ENCODE measurements at places on chromosomes 3 and 15.

GRCh38 chr3:63492464-63492863, 160.0 kb upstream of the SNTN start:
- no peak for DNase-seq

- DNase-seq, result no peak
These were observed 60.6 kb downstream of the NR1D2 start for GRCh38 chr3:24005669-24006068.

- no peak for DNase-seq
These were observed 517.1 kb upstream of the CCDC54 start for GRCh38 chr3:106860182-106860581.

GRCh38 chr15:63920504-63921175, 86.9 kb upstream of the HERC1 start:
- DNase-seq, result no peak

DNA sequence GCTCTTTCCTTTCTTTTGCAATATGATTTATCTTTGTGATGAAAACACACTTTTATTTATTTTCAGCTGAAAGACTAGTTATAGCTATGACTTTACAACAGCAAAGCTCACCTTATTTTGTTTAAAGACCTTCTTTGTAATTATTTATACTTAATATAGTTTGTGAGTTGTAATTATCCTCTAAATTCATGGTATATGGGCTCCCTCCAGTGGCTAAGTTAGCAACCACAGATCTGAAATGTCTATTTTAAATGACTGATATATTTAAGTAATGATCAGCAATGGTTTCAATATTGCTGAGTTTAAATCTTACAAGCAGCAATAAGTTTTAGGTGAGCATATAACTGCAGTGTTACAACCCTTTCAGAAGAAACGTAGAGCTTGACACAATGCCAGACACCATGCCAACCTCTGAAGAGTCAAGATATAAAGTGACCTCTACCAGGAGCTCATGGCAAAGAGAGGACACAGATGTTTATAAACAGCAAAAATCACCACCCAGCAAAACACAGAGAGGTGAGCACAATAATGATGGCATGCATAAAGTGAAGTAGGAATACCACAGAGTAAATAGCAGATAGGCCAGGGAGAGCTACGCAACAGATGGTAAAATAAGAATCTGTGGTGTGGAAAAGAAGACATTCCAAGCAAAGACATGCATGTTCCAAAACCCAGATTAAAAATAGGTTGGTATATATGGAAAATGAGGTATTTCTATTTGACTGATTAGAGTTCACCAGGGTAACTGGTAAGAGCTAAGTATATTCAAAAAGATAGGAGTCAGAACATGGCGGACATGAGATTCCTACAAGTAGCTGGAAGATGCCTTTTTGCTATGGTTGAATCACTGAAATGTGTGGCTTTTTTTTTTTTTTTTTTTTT, 143.7 kb upstream of the ZNF385D start:
- DNase-seq, result no peak

DNA sequence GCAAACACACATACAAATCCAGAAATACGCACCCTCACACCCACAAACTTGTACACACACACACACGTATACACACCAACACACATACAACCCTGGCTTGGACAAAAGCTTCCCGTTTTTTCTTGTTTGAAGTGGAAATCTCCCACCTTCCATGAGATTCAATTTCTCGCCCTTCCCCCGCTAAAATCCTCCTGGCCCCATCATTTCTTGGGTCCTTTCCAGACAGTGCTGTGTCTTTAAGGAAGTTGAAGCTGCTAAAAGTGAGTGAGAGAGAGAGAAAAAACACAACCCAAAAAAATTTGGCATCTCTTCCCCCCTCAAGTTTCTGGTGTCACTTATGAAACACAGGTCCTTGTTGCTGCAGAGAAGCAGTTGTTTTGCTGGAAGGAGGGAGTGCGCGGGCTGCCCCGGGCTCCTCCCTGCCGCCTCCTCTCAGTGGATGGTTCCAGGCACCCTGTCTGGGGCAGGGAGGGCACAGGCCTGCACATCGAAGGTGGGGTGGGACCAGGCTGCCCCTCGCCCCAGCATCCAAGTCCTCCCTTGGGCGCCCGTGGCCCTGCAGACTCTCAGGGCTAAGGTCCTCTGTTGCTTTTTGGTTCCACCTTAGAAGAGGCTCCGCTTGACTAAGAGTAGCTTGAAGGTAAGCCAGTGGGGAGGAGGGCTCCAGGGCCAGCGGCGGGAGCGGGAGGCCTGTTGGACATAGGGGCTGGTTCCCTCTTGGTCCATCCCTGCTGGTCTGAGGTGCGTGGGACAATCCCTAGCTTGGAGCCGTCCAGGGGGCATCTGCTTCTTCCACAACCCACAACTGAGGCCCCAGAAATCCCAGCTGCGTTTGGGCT, at the start of gene ISLR:
TSS of gene ISLR (plus strand) at position 331 of the 839 bp plus-strand sequence. CDS start 1,149 bp downstream, outside the sequence.
- DNase-seq, result no peak

DNA sequence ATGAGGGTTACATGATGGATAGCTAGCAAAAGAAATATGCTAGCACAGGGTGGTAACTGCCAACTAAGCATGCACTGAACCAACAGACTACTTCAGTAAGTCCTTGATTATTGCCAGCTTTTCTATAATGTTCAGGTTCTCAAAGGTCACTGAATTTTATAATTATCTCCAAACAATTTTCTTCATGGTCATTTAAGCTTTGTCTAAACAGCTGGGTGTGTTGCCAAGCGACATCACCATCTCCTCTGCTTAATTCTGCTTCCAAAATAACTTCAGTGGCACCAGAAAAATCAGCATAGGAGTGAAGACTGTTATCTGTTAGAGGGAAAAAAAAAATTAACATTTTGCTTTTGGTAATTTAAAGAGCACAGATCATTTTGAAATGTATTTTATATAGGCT, 54.6 kb upstream of the TOP2B start:
- no peak for DNase-seq

DNA sequence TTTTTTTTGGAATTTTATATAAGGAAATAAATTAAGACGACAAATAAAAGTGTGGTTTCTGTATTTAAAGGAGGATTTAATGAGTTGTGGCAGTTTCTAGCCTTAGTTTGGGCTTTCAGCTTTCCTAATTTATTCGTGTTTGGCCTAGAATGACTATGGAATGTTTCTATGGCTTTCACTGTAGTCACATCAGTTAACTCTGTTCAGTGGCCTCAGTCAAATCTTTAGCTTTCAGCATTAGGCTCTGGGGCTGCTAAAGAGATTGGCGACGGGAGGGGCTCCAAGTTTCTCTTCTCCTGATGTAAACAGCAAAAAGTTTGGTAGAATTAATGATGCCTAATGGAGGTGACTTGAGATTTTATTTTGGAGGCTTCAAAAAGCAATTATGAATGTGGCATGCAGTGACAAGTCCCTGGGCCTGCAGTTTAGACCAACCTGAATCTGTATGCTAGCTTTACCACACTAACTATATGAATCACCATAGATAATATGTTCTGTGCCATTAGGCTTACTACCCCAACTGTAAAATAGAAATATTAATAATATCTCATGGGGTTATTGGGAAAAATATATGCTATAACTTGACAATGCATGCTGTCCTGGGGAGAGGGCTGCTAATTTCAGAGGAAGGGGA, 47.1 kb upstream of the ADGRG7 start:
- DNase-seq, result no peak

GRCh38 chr3:46853441-46854415, 9.5 kb downstream of the MYL3 start:
- no peak for DNase-seq

DNA sequence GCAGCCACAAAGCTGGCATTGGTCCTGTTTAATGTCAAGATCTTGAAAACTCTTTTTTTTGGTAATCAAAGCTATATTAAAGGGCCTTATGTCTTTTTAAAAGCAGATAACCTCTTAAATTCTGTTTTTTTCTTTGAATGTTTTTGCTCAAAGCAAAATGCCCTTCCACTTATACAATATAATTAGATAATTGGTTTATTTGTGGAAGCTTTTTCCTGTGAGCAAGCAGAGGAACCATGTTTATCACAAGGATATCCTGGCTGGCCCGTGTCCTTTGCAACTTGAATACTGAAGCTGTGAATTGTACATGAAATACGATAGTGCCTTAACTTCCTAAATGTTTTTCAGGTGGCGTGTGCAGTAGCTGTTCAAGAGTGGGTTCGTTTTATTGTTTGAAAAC, 2.6 kb downstream of the ST3GAL6 start:
- no peak for DNase-seq

DNA sequence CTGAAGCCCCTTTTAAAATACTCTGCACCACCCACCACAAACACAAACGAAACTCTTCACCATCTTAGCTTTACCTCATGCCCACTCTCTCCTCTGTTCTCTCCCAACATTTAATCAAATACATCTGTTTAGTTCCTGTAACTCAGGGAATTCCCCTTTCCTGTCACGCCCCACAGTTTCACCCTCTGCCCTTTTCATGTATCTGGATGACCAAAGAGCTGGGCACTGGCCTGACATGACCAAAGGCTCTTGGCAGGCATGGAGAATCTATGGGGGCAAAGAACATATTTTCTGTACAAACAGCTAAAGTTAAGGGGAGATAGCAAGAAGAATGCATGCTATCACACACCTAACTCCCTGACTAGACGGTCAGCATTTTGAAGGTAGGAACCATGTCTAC, 270.0 kb downstream of the TBL1XR1 start:
- DNase-seq, result no peak

DNA sequence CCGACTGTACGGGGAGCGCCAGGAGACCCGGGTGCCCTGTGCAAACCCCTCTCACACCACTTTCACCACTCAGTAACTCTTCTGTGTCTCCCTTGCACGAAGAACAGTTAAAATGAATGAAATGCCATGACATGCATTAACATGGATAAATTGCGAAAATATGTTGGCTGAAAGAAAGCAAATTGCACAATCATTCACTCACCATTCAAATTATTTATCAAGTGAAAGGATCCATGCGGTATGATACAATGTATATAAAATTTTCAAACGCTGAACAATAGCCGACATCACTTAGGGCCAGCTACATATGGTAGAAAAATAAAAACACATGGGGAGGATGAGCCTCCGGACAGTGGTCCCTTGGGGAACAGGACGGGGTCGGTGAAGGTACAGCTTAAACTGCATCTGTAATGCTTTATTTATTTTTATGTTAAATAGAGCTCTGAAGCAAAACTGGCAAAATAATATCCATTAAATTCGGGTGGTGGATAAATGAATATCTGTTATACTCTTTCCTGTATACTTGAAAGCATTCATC, 45.9 kb downstream of the SLC12A8 start:
- DNase-seq, result no peak

- no peak for DNase-seq
These were observed 763 bp upstream of the CNTN6 start for GRCh38 chr3:1092061-1092460.

DNA sequence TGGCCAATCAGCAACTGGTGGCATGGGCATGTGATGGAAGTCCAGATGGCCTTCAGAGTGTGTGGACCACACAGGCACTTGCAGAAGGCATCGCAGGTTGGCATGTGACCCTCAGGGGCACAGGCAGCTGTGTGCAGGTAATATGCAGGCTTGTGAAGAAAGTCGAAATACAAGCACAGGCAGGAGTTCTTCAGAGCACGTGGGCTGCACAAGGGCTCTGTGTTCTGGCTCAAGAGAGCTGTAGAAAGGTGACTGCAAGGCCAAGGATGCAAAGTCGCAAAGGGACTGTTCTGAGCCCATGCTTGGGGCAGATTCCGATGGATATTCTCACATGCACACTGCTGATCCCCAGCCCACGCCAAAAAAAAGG, 8.3 kb downstream of the LRRC2 start:
- DNase-seq, result no peak

DNA sequence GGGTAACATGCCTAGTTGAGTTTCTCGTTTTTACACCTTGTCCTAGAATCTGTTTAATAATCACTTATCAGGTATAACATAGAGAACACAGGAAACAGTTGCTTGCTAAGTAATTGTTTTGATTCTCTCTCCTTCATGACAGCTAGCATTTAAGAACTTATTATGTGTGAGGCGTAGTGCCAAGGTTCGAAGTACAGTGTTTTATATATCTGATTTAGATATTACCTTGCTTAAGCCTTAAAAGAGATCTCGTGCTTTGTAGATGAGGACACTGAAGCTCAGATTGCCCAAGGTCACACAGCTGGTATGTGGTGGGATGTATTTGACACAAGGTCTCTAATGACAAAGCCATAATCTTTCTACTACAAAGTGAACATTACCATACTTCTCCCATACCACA, 29.0 kb upstream of the IFT57 start:
- DNase-seq, result no peak

- DNase-seq, result no peak
These were observed 112.1 kb upstream of the MB21D2 start for GRCh38 chr3:193029800-193030199.

DNA sequence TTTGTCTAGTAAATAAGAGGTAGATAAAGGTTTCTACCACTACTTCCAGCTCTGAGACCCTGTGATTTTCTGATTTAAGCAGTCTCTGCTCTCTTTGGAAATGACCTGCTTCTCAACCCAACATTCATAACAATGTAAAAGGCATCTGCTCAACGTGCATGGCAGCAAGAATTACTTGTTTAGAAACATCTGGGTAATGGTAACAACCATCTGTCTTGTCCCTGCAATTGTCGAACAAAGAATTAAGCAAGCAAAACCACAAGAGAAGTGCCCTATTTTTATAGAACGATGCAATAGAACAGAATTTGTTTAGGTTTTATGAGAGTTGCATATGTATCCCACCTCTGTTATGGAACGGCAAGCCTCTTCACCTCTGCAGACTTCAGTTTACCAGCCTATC, 7.1 kb upstream of the FSIP1 start:
- no peak for DNase-seq

DNA sequence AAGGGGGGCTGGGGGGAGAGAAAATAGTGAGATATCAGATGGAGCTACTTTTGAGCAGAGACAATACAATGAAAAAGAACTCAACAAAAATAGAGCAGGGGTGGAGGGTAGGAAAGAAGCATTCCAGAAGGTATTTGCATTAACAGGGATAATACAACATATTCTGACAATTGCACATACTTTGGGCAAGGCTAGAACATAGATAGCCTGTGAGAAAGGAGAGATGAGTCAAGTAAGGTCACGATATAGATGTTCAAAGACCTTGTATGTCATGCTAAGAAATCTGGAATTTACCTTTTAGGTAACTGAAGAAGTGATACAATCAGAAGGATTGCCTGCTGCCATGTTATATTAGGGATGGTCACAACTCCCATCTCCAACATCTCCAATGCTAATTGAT, 155.2 kb downstream of the GSK3B start:
- DNase-seq, result no peak

DNA sequence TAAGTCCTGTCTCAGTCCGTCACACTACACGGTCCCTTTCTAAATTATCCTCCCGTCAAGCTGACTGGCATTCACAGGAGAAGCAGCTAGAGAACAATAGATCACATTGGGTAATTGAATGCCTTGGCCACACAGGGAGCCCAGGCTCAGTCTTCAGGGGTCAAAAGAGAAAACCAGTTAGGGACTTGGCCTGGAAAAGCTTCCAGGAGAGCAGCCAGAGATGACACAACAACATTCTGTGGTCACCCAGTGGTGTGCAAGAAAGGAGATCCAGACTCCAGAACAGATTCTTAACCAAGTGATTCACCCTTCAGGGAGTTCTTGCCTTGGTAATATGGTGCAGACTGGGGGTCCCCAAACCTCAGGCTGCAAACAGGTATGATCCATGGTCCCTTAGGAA, 15.9 kb downstream of the ARHGAP31 start:
- DNase-seq, result no peak
